ENCODE measurements at places on chromosomes 3 and 15. TPM values are rescaled to one million over a fixed set of nuclear protein-coding genes. Genes with fewer than 3 reads are reported as not detected.

ADAMTSL3 gene
- 0.35 TPM for total RNA-seq

CLRN1 gene
- total RNA-seq: not detected

PROS1 gene
- total RNA-seq: 6.8 TPM

HRG gene
- total RNA-seq: not detected

PATL2 gene
- total RNA-seq: 0.28 TPM

NAA80 gene
- 6.1 TPM for total RNA-seq

SLC28A1 gene
- not detected for total RNA-seq

CYP1A1 gene
- total RNA-seq: 2.1 TPM
